Activated naive CD4-positive, alpha-beta T cell treated with anti-CD3 and anti-CD28 coated beads, Interleukin-2, amount 50 U/mL, for 16 hours (primary cell): ENCODE measurements at places on chromosomes 5 and 9.

DNA sequence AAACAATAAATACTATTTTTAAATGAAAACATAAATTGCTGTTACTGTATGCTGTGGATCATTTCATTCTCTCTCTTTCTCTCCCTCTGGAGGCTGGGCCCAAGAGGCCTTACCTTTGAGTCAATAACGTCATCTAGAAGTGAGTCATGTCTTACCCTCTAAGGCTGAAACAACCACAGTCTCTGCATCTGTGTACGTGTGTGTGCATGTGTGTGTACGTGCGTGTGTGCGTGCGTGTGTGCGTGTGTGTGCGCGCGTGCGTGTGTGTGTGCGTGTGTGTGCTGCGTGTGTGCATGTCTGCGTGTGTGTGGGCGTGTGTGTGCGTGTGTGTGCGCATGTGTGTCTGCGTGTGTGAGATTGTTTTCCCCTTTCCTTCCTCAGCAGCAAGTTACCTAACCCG, 13.6 kb upstream of the IL17B start:
- DNase-seq = no peak

DNA sequence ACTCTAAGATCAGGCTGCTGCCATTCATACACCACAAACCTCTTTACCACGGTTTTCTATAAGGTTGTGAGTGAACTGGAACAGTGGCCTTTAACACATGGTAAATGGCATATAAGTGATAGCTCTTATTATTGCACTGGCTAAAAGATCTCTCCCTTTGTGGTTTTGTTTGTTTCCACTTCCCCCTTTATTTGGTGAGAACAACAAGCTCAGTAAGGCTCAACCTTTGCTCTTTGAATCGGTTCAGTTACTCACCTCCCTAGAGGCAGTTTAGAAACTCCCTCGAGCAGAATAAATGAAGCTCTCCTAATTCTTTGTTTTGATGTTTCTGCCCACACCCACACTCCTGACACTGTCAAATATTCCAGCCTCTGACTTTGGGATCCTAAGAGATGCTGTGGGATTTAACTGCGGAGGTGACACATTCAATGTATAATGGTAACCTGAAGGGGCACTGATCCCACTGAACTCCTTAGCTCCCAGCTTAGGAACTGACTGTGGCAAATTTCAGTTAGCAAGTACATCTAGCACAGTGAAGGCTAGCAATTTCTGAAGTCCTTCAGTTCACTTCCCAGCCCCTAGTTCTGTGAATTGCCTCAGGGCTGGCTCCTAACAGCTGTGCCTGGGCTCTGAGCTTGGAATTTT, 22.5 kb upstream of the RAD23B start:
- DNase-seq = no peak

DNA sequence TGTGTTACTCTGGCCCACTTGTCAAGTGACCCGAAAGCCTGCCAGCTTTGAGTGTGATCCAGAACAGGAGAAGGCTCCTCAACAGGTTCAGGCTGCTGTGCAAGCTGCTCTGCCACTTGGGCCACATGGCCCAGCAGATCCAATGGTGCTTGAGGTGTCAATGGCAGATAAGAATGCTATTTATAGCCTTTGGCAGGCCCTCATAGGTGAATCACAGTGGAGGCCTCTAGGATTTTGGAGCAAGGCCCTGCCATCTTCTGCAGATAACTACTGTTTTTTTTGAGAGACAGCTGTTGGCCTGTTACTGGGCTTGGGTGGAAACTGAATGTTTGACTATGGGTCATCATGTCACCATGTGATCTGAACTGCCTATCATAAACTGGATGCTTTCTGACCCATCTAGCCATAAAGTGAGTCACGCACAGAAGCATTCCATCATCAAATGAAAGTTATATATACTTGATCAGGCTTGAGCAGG, 180.8 kb downstream of the CARTPT start:
- no peak for DNase-seq

- no peak for DNase-seq
These were observed 187.9 kb upstream of the NFIL3 start for GRCh38 chr9:91611582-91611981.

- no peak for DNase-seq
These were observed 549.0 kb upstream of the NUDT12 start for GRCh38 chr5:104111632-104112031.

DNA sequence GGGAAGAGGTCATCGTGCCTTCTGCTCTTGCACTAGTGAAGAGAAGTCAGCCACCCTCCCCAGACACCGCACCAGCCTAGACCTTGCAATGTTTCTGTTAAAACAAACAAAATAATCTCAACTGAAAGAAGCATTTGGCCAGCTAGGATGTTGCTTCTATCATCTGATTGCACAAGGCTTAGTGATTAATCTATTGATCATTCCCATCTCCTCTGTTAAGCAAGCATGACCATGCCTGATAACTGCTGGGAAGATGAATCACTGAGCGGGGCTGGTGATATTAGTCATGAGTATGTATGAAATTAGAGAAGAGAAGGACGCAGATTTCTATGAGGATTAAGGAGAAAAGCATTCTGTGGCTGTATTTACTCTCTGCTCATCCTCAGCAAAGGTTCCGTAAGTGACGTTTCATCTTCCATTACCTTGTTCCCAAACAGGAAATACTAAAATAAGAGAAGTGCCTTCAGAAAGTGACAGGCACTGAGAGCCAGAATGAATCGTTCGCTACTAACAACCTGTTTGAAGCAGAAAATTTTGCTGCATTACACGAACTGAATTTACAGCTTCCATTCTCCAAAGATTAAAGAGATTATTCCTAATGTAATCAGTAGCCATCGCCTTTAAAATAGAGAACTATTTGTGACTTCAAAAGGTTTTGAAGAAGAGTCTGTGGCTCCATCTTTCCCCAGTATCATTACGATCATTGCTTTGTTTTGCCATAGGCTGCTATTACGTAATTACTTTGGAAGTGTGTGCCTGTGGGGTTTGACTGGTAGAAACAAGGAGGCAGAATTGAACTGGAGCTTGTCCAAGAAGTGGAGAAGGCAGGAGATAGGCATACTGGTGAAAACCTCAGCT, 219.1 kb downstream of the MED10 start:
- no peak for DNase-seq

DNA sequence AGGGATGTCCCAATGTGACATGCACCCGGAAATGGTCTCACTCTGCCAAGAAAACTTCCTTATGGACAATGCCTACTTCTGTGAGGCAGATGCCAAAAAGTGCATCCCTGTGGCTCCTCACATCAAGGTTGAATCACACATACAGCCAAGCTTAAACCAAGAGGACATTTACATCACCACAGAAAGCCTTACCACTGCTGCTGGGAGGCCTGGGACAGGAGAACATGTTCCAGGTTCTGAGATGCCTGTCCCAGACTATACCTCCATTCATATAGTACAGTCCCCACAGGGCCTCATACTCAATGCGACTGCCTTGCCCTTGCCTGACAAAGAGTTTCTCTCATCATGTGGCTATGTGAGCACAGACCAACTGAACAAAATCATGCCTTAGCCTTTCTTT, 37.6 kb upstream of the CCDC152 start:
- no peak for DNase-seq

DNA sequence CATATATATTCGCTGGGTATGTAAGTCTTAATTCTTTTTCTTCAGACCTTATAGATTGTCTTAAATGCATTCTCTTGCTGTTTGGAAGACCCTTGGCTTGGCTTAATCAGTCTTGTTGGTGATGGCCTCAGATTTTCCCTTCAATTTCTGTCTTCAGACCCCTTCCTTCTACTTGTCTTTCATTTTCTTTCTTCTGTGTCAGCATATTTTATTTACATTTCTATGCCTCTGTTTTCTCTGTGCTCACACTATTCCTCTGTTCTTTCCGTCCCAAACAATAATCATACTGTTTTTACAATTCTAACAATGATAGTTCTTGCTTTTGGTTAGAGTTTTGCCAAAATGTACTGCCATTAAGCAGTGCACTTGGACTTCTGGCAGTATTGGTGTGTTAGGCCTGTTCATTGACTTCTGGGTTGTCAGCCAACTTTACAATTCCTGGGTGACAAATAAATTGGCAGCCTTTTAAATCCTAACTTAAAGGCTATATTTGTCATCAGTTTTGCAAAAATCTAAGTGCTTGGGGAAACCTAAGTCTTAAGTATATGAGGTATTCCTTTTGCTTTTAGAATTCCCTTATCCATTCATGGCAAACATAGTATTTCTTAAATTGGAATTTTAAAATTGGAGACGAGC, 8.0 kb downstream of the SRFBP1 start:
- DNase-seq = no peak

DNA sequence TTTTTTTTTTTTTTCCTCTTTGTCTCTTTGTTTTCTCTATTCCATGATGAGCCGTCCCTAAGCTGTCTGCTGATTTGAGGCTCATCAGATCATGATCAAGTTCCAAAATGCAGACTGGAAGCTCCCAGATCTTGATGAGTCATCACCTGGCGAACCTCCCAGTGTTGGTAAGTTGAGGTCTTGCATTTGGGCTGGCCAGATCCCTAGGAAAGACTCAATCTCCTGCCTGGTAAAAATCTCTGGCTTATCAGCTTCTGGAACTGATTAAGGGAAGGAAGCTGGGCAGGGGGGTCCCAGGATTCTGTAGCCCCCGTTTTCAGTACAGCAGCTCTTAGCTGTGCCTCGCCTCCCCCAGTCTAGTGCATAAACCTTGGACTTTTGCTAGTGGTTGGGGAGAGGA, 69.0 kb downstream of the TSPAN17 start:
- no peak for DNase-seq

DNA sequence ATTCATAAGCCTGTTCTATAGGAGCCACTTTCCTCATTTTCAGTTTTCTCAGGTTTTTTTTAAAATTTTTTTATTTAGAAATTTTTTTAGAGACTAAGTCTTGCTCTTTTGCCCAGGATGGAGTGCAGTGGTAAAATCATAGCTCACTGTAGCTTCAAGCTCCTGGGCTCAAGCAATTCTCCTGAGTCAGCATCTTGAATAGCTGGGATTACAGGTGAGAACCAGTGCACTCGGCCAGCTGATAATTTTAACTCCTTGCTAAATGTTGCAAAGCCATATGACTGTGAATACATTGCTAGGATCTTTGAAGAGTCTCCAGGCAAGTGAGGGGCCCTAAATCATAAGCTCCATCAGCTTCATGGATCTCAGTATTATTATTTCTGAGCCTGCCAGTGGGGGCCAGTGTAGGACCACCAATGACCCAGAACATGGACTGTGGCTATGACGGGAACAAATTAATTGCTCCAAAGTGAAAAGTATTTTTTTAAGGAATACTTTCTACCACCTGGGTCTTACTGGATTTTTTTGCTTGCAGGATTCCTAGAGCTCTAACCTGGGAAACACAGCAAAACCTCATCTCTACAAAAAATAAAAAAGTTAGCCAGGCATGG, 5.7 kb upstream of the GAPVD1 start:
- DNase-seq = no peak

- DNase-seq = no peak
These were observed 1203.4 kb upstream of the DMAC1 start for GRCh38 chr9:9002826-9003583.

GRCh38 chr5:164555809-164556208, 1050.4 kb downstream of the MAT2B start:
- DNase-seq = no peak

DNA sequence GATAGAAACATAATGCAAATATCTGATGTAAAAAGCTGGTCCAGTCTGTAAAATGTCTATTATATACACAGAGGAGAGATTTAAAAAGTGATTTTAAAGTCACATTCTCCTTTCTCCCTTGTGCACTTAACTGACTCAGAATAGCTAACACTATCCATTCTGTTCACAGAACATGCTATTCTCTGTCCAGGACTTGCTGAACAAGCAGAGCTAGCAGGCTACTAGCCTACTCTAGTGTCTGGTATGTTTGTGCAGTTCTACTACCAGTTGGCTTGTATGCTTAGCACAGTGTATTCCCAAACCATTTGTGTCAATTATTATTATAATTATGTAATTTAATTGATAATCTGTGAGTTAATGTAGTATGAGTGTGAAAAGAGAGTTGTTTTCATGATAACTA, 161.7 kb upstream of the NUDT12 start:
- DNase-seq = no peak

DNA sequence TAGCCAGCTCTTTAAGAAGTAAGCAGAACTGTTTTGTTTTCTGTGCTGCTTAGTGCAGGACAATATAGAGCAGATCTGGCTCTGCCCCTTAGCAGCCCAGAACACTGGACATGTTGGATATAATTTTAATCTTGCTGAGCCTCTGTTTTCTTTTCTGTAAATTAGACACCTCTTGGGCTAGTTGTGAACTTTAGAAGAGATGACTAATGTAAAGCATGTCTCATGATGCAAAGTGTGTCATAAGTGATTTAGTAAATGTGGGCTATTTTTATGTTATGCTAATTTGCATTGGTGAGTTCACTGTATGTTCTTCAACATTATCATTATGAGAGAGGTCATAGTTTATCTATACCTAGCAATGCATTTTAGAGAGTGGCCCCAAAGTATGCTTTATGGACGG, 156.1 kb upstream of the ADAMTSL1 start:
- DNase-seq = no peak

DNA sequence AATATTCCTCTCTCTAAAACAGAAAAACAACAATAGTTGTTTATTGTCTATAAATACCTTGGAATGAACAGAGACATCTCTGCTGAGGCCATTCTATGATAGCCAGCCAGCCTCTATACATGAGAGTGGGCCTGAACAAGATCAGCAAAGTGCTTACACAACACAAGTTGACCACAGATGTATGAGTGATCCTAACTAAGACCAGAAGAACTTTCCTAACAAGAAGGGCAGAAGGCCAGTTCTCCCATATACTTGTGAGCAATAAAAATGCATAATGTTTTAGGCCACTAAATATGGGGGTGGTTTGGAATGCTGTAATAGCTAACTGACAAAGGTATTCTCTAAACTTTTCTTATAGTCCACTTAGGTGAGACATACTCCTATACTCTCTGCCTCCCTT, 345.7 kb downstream of the SPATA31D1 start:
- no peak for DNase-seq

- no peak for DNase-seq
These were observed 309.6 kb downstream of the DTWD2 start for GRCh38 chr5:118678746-118679145.

DNA sequence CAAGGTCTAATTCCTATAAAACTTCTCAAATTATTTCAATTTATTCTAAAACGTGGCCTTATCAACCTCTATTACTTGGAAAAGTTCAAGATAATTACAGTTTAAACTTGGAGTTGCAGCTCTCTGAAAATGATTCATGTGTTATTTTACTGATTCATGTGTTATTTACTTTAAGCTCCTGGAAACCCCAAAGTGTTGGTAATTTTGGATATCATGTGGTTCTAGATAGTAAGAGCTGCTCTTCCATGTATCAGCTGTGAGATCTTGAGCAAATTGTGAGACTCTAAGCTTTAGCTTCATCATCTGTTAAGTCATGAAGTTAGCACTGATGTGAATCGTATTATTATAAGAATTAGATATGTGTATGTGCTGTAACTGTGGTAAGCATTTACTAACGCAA, 749.2 kb downstream of the TLE4 start:
- DNase-seq = no peak

- DNase-seq = no peak
These were observed 63.9 kb downstream of the CETN3 start for GRCh38 chr5:90345684-90346083.
